ENCODE measurements at places on chromosomes 16 and 17. TPM values are rescaled to one million over a fixed set of nuclear protein-coding genes. Genes with fewer than 3 reads are reported as not detected.

EMC8 gene
- total RNA-seq: 65.9 TPM

SEZ6L2 gene
- total RNA-seq: 23.1 TPM

ASGR2 gene
- total RNA-seq: not detected

DGKE gene
- 3.8 TPM for total RNA-seq

CACNG1 gene
- total RNA-seq: 0.07 TPM

DHRS7C gene
- not detected for total RNA-seq

TEKT3 gene
- total RNA-seq: 0.18 TPM

NUP93 gene
- total RNA-seq: 107 TPM

OR3A3 gene
- total RNA-seq: not detected

NT5C gene
- 129 TPM for total RNA-seq

PPP1R1B gene
- total RNA-seq: 0.21 TPM

MGAT5B gene
- total RNA-seq: 13.7 TPM

SEZ6 gene
- not detected for total RNA-seq

KLHDC4 gene
- total RNA-seq: 40.1 TPM

TLCD2 gene
- total RNA-seq: 1.5 TPM
